Activated naive CD4-positive, alpha-beta T cell treated with anti-CD3 and anti-CD28 coated beads for 36 hours (primary cell): ENCODE measurements at places on chromosomes 5 and 9. TPM values are rescaled to one million over a fixed set of nuclear protein-coding genes. Genes with fewer than 3 reads are reported as not detected.

- H3K4me1 ChIP-seq, result no peaks in the 10 kb centered on the region
- no peak overlapping the region for H3K27ac ChIP-seq
- no peak for DNase-seq
- no peaks in the 10 kb centered on the region for H3K36me3 ChIP-seq
- no peaks in the 10 kb centered on the region for H3K27me3 ChIP-seq
Measured at GRCh38 chr5:4703931-4704458, 436.1 kb upstream of the ADAMTS16 start.

The IFNA2 gene
- total RNA-seq, result not detected

The SHC3 gene
- total RNA-seq, result not detected

The IL7R gene
- 147 TPM for total RNA-seq
